ENCODE measurements at places on chromosomes 3 and 15. TPM values are rescaled to one million over a fixed set of nuclear protein-coding genes. Genes with fewer than 3 reads are reported as not detected.

The CASR gene
- total RNA-seq: 0.06 TPM

DNA sequence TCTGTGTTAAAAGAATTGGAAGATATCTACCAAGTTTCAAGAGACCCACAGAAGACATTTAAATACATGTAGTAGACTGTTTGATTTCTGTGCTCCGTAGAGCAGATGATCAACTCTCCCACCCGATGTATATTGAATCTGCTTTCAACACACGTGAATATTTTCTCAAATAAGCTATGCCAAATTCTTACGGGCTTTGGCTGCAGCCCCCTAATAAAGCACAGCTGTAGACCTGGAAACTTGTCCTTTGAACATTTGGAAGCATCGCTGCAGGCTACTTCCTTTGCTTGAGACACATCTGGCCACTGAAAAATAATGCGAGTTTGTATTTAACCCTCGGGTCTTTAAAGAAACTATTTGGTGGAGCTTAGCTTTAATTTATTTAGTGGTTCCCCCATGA is 98.3 kb upstream of the SELENOK start:
- DNase-seq: no peak

- DNase-seq: peak; percentile 27
Measured at GRCh38 chr15:60423537-60423936, 25.8 kb upstream of the ANXA2 start.

- no peak for DNase-seq
Measured at GRCh38 chr3:108497271-108497670, 13.1 kb downstream of the MYH15 start.

GRCh38 chr15:65249641-65250040 is 37.0 kb downstream of the PARP16 start:
- no peak for DNase-seq

GRCh38 chr3:43759297-43759782 is 68.6 kb downstream of the ABHD5 start:
- DNase-seq: peak; percentile 11

The MKRN2OS gene
- not detected for total RNA-seq

The ADCY5 gene
- not detected for total RNA-seq

- DNase-seq: no peak
Measured at GRCh38 chr3:139327231-139327630, 16.6 kb upstream of the MRPS22 start.

The ALCAM gene
- total RNA-seq: 4.5 TPM

GRCh38 chr15:77516076-77516475 is 95.4 kb downstream of the HMG20A start:
- no peak for DNase-seq

DNA sequence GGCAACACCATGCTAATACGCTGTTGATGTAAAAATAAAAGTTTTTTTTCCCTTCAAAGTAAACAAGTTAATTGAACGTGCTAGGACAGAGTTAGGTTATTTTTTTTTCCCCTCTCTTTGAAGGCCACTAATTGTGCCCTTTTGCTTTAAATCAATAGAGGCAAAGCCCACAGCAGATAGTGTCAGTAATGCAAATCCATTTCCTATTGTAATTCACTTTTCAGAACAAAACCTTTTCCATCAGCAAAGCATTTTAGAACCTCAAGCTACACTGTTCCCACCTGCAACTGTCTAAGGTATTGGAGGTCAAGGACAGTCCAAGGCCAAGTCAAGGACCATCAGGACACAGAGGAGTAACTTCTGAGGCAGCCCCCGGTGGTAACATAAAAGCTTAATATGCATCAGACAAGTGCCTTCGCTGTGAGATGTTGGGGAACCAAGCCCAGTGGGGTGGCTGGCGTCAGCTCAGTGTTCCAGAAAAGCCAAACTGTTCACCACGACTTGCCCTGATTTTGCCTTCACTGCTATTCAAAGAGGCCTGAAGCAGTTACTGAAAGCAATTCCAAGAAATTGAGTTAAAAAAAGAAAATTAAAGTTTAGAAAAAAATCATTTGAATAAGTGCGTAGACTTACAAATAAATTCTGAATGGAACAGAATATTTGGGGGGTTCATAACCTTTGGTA is 65.8 kb upstream of the ICE2 start:
- no peak for DNase-seq

GRCh38 chr3:134018406-134018805 is 11.3 kb downstream of the SLCO2A1 start:
- no peak for DNase-seq

DNA sequence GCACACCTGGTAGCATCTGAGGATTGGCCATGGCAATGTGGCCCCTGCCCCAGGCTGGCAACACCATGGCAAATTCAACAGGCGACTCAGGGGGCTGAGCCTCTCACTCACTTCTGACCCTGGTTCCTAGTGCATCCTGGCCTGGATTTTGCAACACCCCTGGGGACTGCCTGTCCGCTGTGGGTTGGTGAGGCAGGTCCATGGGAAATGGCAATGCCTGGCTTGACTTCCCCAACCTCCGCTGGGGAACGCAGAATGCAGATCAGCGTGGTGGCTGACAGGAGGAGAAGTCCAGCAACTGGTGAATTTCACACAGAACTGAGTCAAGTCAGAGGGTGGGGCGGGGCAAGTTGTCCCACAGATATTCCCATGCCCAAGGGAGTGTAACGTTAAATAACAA is 3.9 kb upstream of the PSTPIP1 start:
- no peak for DNase-seq

The MAPK6 gene
- total RNA-seq: 25.4 TPM

The APBA2 gene
- total RNA-seq: 21.2 TPM

The GOLGA8H gene
- total RNA-seq: not detected

- DNase-seq: no peak
Measured at GRCh38 chr3:89787485-89787884, 680.1 kb downstream of the EPHA3 start.

DNA sequence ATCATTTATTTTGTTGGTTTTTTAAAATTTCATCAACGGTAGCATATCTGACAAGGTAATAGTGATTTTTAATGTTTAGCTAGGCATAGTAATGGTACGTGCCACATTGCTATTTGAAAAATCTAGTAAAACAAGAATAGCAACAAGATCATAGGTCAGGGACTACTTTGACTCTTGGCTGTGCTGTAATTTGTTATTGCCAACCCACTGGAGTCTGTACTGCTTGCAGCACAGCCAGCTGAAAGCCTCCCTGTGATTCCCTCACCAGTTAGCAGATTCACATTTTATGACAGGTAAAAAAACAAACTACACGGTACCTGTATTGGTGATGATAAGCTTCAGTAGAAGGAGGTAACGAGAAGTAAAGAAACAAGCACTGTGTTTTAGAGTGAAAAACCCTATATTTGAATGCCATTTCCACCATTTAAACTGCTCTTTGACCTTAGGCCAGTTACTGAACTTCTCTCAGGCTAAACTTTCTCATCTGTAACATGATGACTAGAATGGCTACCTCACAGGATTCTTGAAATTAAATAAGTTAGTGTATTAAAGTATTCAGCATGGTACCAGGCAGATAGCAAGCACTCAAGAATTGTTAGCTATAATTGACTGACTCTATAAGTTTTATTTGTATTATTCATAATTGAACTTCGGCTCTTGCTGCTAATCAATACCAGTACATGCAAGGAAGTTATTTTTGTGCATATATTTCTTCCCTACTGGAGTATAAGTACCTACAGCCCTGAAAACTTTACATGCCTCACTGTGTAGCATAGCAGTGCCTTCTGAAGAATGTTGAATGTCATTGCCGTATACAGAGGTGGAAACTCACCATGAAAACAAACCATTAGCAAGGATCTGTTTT is 16.1 kb downstream of the FILIP1L start:
- DNase-seq: no peak

GRCh38 chr15:82952158-82953081 is at the start of gene HOMER2:
Gene HOMER2, minus strand, starts transcription at chr15:82952720. Its CDS starts 185 bp downstream, at chr15:82952535.
- DNase-seq: no peak

GRCh38 chr3:5136919-5137429 is 14.9 kb downstream of the ARL8B start:
- DNase-seq: no peak

DNA sequence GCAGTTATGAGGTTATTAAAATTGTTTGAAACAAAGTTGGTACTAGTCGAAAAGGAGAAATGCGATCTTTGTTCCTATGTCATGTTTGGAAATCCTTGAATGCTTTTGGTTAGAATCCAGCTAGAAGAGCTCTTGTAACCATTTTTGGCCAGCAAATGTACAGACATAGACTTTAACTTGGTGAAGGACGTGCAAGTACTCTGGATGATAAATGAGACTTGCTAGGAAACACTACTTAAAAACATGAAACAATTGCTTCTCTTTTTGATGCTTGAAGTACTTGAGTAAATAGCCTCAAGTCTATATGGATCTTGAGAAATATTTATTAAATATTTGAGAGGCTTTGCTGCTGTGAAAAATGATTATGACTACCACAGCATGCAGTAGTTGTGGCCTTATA is 95.8 kb downstream of the CADM2 start:
- no peak for DNase-seq

- no peak for DNase-seq
Measured at GRCh38 chr3:11356269-11356668, 84.1 kb downstream of the ATG7 start.

DNA sequence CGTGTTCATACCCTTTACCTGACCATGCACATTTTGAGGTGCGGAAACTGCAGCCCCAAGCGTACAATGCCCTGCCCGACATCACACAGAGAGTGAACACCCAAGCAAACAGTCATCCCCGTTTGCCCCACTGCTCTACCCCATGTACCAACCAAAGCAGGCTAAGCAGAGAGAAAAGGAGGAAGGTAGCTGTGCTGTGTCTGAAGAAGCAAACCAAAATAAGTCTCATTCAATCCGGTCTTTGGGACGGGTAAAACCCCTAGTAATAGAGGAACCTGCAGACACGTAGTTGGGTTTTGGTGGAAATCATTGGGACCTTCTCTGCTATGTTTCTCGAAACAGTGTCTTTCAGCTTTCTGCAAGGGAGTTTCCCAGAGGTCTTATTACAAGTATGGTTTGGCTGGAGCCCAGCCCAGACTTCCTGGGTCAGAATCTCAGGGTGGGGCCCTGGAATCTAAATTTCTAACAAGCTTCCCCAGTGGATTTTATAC is 164.6 kb upstream of the HES1 start:
- no peak for DNase-seq

DNA sequence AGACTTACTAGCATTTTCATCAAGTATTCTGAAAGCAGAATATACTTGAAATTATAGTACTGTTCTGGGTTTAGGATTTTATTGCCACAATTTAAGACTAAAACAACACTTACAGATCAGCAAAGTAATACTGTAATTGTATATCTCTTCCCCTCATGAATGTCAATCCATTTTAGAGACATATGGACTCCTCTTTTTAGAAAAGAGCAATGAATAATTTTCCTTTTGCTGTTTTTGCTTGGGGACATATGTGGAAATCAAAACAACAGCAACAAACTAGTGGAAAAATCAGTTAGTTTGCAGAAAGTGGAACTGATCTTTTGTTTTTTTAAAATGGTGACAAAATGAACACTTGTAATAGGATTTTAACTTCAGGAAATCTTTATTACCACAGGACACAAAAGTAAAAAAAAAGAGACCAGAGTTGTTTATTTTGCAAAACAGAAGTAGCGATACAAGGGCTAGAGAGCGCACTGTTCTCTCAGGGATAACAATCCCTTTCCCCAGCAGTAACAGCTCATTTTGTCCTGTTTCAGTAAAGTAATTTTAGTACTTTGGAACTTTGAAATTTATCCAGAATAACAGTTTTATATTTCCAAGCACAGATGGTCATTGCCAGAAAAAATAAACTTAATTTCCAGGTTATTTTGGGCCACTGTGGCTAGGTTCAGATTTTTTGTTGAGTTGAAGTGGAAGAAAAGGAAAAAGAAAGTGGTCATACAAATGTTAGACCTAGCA is 17.1 kb downstream of the LEKR1 start:
- DNase-seq: no peak

GRCh38 chr3:157938154-157938779 is 168.0 kb downstream of the SHOX2 start:
- DNase-seq: no peak

GRCh38 chr3:13240928-13241618 is 167.8 kb upstream of the IQSEC1 start:
- no peak for DNase-seq

The CLSTN2 gene
- not detected for total RNA-seq

DNA sequence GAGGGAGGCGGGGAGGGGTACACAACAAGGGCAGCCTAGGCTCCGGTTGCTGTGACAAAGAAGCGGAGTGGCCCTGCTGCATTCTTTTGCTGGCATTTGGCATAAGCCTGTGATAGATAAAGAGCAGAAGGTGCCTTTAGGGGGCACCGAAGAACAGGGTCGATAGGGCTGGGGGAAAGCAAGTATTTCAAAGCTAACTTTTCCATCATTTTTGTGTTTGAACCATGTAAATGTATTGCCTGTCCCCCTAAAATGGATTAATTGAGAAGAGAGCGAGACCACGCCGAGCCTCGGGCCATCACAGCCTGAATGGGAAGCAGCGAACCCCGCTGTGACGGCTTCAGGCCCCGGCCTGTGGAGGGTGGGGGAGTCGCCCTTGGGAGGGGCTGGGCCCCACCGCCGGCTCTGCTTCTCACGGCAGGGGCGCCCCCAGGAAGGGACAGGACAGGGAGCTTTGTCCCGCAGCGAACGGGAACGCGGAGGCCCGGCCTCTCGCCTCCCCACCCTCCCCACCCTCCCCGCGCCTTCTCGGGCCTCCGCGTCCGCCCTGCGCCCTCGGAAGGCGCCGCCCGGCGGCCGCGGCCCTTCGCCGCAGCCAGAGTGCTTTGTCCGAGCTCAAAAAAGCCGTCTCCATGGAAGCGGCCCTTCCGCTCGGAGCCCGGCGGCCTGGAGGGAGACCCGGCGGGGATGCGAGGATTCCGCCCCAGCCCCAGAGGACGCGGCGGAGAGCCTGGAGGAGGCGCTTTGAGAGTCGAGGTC is 32.4 kb upstream of the ALDH1L1 start:
- no peak for DNase-seq

DNA sequence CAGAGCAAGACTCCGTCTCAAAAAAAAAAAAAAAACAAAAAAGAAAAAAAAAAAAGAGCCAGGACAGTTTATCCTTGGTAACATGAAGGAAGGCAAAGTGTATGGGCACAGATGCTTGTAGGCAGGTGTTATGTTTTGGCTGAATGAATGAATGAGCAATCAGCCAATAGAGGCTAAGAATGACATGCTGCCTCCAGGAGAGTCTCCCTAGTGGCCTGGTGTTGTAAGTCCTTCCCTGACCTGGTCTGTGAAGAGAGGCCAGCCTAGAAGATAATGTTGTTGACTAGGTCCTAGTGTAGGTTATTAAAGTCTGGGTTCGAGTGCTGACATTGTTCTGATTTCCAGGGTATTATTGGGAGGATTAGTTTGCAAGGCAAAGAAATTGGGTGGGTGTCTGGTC is 24.9 kb downstream of the GYG1 start:
- DNase-seq: no peak

- no peak for DNase-seq
Measured at GRCh38 chr3:147400111-147400510, 6.2 kb downstream of the ZIC4 start.

GRCh38 chr3:124535306-124535705 is 194.9 kb upstream of the UMPS start:
- DNase-seq: no peak

GRCh38 chr15:49876401-49877038 is 242.5 kb downstream of the ATP8B4 start:
- DNase-seq: no peak

The TICRR gene
- total RNA-seq: 28.8 TPM

GRCh38 chr15:66565741-66566144 is at the start of gene LCTL:
Gene LCTL, minus strand, starts transcription at chr15:66565998. Its CDS starts 633 bp downstream, at chr15:66565365.
- DNase-seq: no peak
